Bronchial epithelial cell (primary cell): ENCODE measurements at places on chromosomes 1 and 21.

DNA sequence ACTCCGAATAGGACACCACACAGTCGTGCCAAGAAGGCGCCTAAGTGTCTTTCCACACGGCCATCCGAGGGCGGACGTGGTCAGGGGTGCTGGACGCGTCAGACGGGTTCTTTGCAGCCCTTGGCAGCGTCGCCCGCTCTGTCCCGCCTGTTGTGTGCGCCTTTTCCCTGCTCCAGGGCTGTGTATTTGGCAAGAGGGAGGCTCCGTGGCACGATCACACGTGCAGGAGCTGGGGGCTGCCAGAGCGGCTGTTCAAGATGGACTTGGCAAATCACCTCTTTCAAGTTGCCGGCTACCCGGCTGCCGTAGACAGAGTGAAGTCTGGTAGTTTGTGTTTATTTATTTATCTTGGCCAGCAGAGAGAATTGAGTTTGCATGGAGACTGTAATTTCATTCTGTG is 31.9 kb downstream of the PRKCZ start:
- DNase-seq: no peak

GRCh38 chr1:49323925-49324540 is 547.3 kb upstream of the BEND5 start:
- DNase-seq: no peak

DNA sequence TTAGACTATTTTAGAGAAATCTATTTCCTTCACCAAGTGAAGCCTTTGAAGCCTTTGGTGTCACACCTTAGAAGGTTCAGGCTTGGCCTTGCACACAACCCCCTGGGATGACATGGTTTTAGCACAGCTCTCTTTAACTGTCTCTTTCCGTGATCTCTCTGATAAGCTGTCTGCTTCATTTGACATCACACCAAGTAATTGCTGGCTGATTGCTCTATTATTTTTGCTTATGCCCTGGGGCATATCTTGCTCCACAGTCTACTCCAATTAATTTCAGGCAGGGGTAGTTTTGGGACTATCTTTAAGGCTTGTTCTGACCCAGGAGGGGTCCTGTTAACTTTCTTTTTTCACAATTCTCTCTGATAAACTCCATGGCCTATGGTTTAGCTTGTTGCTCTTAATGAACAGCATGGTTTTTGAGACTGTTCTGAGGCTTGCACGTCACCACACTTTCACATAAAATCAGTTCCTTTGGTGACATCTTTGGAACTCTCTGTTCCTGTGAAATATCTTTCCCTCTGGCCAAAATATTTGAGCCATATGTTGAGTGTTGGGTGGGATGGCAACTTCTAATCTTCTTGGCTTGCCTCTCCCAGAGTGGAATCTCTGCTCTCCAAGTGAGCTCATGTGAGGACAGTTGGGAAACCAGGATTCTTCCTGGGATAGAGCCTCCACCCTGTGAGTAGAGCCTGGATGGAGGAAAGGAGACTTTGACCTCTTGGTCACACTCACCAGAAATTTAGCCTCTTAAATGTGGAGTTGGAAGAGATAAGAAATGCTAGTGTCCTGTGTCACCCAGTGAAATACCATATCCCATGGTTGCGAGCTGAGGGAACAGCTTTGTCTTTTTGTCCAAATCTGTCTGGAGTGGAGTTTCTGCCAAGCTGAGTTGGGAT is 63.6 kb downstream of the MAP3K21 start:
- DNase-seq: no peak

GRCh38 chr1:64482720-64483119 is 12.8 kb downstream of the CACHD1 start:
- DNase-seq: no peak

- no peak for DNase-seq
These were observed 198.0 kb upstream of the ZP4 start for GRCh38 chr1:238088560-238089290.

GRCh38 chr21:29195981-29196669 is 65.7 kb downstream of the MAP3K7CL start:
- peak; percentile 96 for DNase-seq

- no peak for DNase-seq
These were observed 109.2 kb upstream of the NR5A2 start for GRCh38 chr1:199918196-199918769.

GRCh38 chr1:238892612-238893011 is 493.8 kb upstream of the CHRM3 start:
- peak; percentile 93 for DNase-seq

- no peak for DNase-seq
These were observed 30.6 kb upstream of the BMP8B start for GRCh38 chr1:39819091-39819812.

- no peak for DNase-seq
These were observed 8.6 kb downstream of the SLC30A7 start for GRCh38 chr1:100904528-100904927.

- no peak for DNase-seq
These were observed 993 bp downstream of the DDX59 start for GRCh38 chr1:200668514-200669313.

DNA sequence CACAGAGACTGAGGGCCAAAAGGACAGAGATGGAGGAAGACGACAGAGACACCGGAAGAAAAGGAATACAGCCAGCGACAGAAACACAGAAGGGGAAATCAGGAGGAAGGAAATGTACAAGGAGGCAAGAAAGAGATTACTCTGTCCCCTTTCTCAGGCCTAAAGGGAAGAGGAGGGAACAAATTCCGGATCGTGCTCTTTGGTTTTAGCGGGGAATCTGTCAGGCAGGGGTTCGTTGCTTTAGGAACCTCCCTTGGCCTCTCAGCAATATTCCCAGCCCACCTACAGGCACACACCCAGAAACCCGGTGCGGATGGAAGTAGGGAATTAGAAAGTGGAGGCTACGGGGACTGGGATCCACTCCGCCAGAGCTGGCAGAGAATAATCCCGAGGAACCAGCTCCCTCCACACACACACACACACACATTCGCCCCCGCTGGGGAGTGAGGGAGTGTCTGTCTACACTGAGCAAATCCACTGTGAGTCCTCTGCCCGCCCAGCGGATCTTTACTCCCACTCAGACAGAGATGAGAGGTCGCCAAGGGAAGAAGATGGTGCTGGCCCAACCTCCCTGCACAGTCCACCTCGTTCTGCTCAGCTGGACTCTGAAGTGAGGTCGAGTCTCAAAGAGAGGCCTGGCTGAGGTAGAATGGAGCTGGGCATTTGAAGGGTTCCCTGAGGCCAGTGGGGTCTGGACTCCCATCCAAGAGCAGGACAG is 5.7 kb downstream of the TAL1 start:
- no peak for DNase-seq

GRCh38 chr1:172704001-172704400 is 45.1 kb downstream of the FASLG start:
- DNase-seq: no peak

DNA sequence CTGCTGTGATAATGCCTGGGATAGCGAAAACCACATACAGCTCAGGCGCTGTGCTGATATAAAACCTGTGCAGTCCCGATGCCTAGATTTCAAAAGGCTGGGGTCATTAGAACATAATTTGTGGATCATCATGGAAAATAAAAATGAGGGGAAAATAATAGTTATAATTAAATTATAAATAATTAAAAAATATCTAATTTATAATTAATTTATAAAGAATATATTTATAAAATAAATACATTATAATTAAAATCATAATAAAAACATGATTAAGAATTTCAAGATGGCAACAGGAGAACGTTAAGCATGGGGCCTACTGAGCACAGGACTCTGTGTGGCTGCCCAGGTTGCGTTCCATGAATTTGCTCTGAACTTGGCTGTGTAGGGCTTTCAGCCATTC is 53.9 kb downstream of the C21orf91 start:
- DNase-seq: no peak

DNA sequence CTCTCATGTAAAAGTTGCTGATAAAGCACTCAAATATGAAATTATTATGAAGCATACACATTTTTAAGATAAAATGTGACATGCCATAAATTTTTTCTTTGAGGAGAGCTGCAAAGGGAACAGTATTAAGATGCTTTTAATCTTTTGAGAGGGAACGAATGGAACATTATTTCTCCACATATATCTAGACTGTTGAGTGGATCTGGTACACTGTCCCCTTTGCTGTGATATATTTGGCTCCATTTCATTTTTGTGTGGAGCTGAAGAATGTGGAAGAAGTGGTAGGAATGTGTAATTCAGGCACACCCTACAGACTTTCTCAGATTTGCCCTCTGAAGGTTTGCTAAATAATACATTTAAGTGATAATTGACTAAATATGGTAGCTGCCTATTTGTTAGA is 31.7 kb downstream of the PGM1 start:
- no peak for DNase-seq

GRCh38 chr1:51442616-51443015 is 76.5 kb downstream of the EPS15 start:
- no peak for DNase-seq

- DNase-seq: no peak
These were observed 6.8 kb downstream of the TSPEAR start for GRCh38 chr21:44704636-44705001.

GRCh38 chr1:17117451-17118265 is 1.6 kb downstream of the PADI2 start:
- no peak for DNase-seq

- DNase-seq: no peak
These were observed 247.3 kb downstream of the S1PR1 start for GRCh38 chr1:101483982-101484688.
